AG10803 (cell line): ENCODE measurements at places on chromosomes 16 and 17.

DNA sequence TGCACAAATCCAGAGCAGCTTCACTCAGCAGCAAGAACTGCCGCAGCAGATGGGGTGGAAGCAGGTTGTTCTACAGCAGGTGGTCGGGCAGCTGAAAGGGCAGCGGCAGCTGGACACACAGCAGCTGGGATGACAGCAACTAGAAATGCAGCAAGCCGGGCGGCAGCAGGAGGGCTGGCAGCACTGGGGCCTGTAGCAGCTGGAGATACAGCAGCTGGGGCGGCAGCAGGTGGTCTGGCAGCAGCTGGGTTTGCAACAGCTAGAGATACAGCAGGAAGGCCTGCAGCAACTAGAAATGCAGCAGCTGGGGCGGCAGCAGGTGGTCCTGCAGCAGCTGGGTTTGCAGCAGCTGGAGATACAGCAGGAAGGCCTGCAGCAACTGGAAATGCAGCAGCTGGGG, 460 bp downstream of the KRTAP4-3 start:
- no peak for DNase-seq

GRCh38 chr16:52953215-52953614, 99.5 kb downstream of the CHD9NB start:
- DNase-seq: no peak

- DNase-seq: no peak
These were observed 56.4 kb downstream of the ZNF778 start for GRCh38 chr16:89273741-89274472.

GRCh38 chr16:55513616-55514015, 4.7 kb downstream of the LPCAT2 start:
- DNase-seq: no peak

DNA sequence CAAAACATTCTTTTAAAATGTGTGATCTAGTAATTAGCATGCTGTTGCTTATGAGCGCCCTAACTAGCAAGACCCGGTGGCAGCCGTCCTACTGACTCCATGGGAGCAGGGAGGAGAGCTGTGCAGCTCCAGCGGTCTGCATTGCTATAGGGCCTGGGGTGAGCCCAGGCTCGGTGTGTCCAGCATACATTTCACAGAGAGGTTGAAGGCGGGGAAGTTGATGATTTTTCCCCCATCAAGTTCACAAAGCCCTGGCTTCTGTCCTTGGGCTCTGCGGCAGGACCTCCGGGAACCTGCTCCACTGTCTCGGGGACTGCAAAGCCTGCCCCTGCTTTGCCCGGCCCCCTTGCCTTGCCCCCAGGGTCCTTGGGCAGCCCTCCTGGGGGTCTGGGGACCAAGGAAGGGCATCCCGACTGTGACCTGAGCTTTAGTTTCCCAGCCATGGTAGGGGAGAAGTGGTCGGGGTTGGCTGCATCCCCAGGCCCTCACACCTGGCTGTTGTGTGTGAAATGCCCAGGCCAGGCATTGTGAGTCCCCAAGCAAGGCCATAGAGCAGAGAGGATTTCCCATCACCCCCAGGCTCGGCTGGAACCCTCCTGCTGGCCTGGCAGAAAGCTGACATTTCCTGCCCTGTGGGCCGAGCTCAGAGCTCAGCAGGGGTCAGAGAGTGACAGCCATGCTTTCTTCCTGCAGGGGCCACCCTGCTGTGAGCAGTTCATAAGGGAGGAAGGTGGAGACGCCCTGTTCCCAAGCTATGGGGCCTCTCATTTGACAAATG, 24.8 kb downstream of the KCNJ12 start:
- no peak for DNase-seq

DNA sequence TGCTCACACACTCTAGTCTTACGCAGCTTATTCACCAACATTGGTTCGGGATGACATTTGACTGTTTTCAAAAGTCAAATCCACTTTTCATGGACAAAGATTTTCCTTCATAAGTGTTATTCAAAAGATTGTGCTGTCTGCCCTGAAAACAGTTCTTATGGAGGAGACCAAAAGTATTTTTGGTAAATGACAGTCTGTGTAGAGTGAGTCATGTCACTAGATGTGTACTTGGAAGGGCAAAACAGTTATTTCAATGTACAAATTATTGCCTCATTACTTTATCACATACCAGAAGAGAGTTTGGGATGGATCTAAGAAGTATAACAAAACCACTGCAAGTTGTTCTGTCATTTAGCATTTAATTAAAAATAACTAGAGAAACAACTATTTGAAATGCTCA, 265.6 kb downstream of the CDH13 start:
- DNase-seq: peak; percentile 33
